NCI-H1417 treated with DMSO at 0.1 percent for 48 hours (cell line): ENCODE measurements at places on chromosomes 7 and 10.

DNA sequence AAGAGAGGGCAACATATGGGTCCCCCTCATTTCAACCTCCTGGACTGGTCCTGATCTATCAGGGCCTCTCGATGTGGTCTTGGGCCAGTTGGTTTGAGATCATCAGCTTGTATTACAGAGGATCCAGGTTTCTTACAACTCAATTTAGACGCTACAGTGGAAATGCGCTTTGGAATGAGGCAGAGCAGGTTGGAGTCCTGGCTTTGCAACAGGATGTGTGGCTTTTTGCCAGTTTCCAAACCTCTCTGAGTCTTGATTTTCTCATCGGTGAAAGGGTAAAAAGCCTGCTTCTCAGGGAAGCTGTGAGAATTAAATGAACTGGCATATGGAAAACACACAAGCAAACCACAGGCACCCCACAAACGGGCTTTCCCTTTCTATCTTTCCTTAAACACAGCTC, 37.5 kb upstream of the MKI67 start:
- no peak for DNase-seq

- no peak for DNase-seq
These were observed 38.8 kb downstream of the CNPY1 start for GRCh38 chr7:155507576-155507975.

DNA sequence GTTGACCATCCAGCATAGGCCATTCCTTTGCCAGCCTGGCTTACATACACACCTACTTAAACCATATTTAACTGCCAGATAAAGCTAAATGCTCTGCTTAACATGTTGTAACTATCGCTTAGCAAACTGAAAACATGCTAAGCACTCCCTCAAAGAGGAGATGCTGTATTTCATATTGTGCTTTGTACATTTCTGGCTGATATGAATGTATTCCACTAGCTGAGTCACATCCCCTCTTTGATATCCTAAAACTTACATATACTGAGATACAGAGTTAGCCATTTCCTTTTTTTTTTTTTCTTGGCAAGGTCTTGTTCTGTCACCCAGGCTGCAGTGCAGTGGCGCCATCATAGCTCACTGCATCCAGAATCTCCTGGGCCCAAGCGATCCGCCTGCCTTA, 99.4 kb downstream of the TPST1 start:
- DNase-seq = no peak

DNA sequence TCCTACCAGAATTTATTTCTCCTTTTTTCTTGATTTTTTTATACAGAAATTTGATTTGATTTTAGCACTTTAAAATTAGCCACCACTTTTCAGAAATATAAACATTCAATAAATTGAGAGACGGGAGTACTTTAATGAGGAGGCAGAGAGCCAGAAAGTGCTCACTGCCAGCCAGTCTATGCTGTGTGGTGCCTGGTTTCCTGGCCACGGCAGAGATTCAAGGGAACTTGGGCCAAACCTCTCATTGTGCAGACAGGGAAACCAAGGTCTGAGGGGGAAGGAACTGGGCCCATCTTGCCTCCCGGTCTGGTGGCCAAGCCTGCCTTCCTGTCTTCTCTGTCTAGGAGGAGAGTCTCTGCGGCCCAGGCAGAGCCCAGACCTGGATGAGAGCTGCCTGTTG, 25.9 kb downstream of the ADAMTS14 start:
- no peak for DNase-seq

GRCh38 chr7:29480934-29481651, 82.5 kb upstream of the PRR15 start:
- no peak for DNase-seq

DNA sequence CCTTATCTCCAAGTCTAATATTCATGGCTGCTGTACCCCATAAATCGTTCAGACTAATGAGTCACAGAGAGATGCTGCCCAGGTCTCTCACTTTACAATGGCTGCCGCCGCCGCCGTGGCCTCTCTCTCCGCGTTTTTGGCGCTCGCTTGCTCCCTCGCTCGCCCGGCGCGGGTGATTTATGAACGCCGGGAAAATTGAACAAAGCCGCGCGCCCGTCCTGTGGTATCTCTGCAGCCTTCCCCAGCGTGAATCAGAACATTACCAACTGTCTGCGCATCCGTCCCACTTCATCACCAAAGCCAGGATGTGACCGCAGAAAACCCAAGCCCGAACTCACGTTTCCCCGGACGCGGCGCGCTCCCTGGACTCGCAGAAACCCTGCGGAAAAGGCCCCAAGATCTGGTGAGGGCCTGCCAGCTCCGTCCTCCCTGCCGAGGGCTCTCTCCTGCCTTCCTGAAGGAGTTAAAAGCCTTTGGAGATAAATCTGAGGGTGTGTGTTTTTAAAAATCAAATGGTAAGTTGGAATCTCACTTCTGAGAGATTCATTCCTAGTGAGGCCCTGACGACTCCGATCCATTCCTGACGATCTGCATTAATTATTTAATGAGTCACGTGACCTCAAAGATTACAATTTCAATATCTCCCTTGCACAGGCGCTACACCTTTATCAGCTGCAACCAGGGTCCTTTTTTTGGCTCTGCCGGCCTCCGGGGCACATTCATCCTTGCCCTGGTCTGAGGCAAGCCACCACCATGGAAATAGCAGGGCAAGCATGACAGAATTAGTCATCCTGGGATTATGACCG, 6.3 kb downstream of the HOXA4 start:
- no peak for DNase-seq

DNA sequence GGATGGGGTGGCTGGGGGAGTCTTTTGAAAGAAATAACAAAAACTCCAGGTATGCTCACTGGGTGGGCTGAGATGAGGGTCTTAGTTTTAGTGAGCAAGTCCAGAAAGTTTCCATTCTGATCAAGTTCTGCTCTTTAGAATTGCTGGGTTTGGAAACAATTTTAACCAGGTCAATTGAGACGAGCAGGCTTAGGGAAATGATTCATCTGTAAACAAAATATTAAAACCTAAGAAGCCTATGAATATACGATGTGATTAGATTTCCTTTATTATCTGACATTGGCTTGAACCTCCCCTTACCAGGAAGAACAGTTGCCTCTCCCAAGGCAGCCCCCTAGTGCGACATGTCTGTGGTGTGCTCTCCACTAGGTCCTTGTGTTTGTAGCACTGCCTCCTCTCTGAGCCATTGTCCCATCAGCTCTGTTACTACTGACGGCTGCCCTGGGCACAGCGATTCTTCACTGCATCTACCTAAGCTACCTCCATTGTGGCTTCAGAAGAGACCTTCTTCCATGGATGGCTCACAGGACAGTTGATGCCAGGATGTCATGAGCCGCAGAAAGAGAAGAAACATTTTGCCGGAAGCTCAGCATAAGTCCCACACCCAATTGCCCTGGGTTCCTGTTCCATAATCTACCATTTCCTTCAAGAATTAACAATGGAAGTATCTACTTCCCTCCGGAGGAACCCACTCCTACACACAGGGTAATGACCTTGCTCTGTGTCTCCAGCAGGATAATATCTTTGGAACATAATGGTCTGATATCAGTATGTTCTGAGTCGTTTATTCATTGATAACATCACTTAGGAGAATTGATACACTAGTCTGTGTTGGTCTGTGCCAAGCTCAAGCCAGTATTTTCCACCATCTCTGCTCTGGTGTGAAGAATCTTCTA, 95.1 kb upstream of the ITGB1 start:
- no peak for DNase-seq

GRCh38 chr10:63369711-63370110, 96.1 kb downstream of the JMJD1C start:
- DNase-seq = no peak

DNA sequence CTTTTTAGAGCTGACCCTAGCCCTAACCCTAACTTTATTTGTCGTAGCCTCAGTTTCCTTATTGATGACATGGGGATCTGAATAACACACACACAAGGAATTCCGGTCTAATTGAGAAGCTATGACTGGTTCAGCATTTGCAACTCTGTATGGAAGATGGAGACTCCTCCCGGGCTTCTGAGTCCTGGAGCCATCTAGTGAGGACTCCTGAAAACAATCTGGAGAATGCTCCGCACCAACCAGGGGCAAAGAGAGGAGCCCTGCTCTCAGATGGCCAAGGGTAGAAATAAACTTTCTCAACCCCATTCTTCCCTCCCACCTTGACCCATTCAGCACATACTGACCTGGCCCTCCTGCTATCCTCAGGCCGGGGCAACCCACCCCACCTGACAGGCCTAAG, 26.4 kb downstream of the MBL2 start:
- no peak for DNase-seq

GRCh38 chr10:128866551-128866950, 600.5 kb upstream of the MGMT start:
- no peak for DNase-seq

GRCh38 chr7:4010923-4011656, 671.0 kb upstream of the FOXK1 start:
- DNase-seq = no peak

DNA sequence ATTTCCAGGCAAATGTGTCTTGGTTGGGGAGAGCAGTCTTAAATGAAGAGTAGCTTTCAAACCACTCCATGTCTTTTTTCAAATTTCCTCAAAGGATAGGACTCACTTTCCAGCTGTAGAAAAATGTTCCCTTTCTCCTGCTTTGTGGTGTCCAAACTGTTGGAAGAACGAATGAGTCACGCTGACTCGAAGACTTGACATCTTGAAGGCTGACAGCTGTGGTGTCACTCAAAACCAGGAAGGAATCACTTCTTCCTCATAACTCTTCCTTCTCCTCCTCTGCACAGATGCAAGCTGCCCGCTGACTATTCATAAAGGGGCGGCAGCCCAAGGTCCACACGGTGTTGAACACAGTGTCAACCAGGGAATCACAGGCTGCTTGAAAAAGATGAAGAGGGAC, 19.2 kb downstream of the PLA2G12B start:
- DNase-seq = no peak

DNA sequence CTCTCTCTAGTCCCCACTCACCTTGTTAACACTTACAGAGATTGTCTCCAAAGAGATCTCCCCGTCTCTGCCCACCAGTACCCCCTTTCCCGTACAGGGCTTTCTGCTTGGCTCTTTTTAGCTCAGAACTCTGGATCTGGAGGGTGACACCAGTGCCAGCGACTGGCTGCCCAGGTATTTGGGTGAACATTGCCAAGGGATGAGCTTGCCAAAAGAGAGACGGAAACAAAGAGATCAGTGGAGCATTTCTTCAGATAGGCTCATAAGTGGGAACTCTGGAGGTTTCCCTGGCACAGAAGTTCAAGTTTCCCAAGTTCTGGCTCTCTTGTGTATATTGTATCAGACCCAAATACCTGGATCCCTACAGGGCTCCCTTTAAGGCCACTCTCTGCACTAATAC, 30.0 kb downstream of the STRIP2 start:
- DNase-seq = no peak

DNA sequence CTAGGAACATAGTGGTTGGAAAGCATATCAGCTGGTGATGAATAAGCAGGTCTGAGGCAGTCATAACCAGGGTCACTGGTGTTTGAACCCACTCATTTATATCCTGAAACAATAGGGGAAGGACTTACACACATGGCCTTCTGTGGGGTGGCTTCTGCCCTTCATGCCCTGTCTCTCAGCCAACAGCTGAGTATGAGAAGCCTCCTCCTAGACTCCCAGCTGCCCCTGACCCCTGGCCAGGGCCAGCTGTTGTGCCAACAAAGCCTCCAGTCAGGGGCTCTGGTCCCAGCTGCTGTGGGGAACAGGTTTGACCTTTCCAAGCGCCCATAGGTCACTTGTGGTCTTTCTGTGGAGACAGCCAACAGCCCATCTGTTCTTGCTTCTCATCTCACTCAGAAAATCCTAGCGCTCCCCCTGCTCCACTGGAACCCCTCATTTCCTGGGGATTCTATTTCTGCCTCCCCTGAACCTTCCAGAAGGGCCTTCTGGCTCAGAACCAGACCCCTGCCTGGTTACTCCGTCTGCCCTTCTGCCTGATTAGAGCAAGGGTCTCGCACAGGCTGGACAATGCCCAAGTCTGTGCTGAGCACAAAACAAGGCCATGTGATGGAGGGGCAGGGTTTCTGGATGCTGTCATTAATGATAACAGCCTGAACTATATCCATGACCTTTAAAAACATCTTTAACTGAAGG, 9.7 kb upstream of the PURB start:
- no peak for DNase-seq

- DNase-seq = no peak
These were observed 303.8 kb downstream of the PRKG1 start for GRCh38 chr10:51377932-51378599.

GRCh38 chr10:2620827-2621521, 446.4 kb upstream of the PFKP start:
- no peak for DNase-seq

- DNase-seq = no peak
These were observed 209.1 kb upstream of the PODXL start for GRCh38 chr7:131765575-131765974.

DNA sequence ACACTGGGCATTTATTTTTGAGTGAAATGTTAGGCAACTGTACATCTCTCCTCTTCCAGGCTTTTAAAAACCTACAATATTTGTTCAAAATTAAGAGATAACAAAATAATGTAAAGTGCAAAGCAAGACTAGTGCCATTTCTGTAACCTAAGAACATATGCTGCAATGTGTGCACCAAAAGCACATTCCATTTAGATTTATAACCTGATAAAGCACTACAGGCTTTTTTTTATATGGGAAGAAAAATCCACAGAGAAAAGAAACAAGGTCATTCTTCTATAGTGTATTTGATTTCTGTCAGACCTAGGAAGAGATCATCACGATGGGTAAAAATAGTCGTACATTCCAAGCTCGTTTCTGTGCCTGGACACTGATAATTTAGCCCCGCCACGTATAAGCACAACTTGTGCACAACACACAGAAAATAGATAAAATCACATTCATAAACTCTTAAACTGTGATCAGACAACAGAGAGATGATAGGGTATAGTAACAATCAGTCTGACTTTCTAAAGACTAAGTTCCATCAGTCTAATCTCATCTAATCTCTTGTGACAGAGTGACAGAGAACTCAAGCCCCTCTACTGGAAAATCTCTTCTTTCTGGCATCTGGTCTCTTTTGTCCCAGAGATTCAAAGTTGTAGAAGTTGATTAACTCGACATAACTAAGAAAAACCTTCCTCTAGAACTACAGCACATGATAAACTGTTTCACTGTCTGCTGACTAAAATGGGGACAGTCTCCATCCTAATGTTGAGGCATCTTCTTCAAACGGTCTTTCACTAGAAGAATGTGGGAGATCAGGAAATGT, 6.7 kb downstream of the LAMB1 start:
- DNase-seq = no peak

DNA sequence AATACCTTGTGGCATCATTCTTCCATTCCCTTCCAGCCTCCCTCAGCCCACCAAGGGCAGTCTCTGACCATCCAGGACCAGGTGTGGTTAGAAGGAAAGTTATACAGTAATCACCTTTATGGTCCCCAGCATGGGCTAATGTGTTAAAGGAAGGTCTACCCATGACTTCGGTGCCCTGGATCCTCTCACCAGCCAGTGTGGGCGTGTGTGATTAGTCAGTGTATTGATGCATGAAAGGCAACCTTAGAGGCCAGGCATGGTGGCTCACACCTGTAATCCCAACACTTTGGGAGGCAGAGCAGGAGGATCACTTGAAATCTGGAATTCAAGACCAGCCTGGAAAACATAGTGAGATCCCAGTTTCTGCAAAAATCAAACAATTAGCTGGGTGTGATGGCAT, 88.9 kb downstream of the APBB1IP start:
- no peak for DNase-seq

GRCh38 chr7:1887251-1887650, 217.2 kb downstream of the ELFN1 start:
- DNase-seq = no peak
